ENCODE measurements at places on chromosomes 11 and 22. TPM values are rescaled to one million over a fixed set of nuclear protein-coding genes. Genes with fewer than 3 reads are reported as not detected.

Gene IFTAP
- polyA plus RNA-seq, result 44.6 TPM

Gene NPTXR
- polyA plus RNA-seq, result 9.2 TPM

Gene CRYBB2
- polyA plus RNA-seq, result not detected

Gene E2F8
- 0.73 TPM for polyA plus RNA-seq

DNA sequence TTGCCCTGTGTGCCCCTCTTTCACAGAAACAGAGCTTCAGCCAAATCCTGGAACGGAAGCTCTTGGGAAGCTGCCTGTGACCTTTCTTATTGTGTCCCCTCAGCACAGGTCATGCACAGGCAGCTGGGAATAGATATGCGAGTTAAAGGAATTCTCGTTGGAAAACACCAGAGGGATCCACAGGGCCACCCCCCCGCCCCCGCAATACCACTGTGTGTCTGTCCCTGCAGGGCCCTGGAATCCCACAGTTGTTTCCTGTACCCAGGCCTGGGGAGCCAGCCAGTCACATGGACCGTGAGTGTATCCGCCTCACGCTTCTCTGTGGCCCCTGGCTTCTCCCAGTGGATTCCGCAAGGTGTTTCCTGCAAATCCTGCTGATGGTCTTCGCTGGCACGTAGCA, 29.0 kb downstream of the TIMP3 start:
- no peak overlapping the region for H3K4me3 ChIP-seq
- H3K27me3 ChIP-seq, result no peaks in the 10 kb centered on the region

DNA sequence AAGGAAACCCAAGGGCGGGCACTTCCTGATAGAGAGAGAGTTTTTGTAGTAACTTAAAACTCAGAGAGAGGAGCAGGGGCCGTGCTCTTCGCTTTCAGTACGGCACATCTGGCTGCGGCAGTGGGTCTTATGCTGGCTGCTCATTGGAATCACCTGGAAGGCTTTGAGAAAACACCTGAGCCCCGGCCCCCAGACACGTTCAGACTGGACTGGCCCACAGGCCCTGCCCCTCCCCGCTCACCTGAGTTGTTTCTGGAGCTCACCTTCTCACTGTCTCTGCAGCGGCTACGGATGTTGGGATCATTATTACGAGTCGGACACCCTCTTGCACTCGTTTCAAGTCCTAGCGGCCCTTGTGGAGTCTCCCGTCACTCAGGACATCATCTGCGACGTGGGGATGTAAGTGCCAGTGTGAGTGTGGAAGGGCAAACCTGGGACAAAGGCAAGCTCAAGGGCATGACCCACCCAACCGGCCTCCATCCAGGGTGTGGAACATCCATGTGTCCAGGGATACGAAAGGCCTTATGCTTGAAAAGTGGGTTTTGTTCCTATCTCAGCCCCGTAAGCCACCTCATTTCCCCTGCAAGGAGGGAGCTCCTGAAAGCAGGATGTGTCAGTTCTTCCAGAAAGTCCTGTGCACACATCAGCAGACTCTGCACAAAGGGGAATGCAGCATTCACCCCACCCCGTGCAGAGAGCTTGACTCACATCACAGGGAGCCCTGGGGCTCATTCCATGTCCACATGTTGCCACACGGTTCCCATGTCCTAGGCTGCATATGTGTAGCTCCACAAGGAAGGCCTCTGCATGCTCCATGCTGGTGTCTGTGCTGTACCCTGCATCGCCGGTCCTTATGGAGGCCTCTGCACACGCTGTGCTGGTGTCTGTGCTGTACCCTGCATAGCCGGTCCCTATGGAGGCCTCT, 5.4 kb downstream of the NADSYN1 start:
- no peak for DNase-seq
- peaks cover 80% of the 10 kb centered on the region for H3K36me3 ChIP-seq
- no peak overlapping the region for H3K27ac ChIP-seq

GRCh38 chr11:3091846-3092602, 34.8 kb upstream of the CARS1 start:
- H3K27me3 ChIP-seq, result no peaks in the 10 kb centered on the region
- H3K4me1 ChIP-seq, result peaks cover 28% of the 10 kb centered on the region
- no peaks in the 10 kb centered on the region for H3K36me3 ChIP-seq
- no peak overlapping the region for H3K27ac ChIP-seq
- peak; percentile 74 for DNase-seq

DNA sequence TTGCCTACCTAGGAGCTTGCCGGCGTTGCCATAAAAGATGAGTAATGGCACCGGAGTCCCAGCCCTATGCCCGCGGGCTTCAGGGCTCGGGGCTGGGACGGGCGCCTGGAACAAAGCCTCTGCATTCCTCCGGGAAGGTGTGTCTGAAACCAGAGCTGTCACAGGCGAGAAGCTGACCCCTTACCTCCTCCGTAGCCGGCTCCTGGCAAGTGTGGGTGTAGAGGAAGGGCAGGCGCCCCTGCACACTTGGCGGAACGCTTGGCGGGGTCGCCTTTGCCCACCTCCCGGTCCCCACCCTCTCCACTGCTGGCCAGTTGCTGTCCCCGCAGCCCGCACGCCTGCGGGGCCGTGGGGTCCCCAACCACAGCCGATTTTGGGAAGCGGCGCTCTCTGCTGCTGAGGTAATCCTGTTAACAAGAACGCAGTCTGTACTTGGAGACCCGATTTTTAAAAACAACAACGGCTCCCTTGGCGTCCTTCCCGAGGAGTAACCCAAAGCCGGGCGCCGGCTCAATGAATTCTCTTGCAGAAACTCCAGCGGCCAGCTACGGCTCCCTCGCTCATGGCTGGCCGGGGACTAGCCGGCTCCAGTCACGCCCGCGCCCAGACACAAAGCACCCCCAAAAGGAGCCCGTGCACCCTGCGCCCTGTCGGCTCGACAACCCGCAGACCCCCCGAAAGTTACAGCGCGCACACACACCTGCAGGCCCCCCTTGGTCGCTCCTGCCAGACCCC, 89.2 kb downstream of the PLEKHA7 start:
- peak overlapping the region; percentile 45 for H3K4me3 ChIP-seq
- peaks cover 42% of the 10 kb centered on the region for H3K4me1 ChIP-seq
- H3K27ac ChIP-seq, result peak overlapping the region; percentile 85
- no peaks in the 10 kb centered on the region for H3K27me3 ChIP-seq
- no peaks in the 10 kb centered on the region for H3K36me3 ChIP-seq
- peak; percentile 39 for DNase-seq
